ENCODE measurements at places on chromosomes 7 and 10.

DNA sequence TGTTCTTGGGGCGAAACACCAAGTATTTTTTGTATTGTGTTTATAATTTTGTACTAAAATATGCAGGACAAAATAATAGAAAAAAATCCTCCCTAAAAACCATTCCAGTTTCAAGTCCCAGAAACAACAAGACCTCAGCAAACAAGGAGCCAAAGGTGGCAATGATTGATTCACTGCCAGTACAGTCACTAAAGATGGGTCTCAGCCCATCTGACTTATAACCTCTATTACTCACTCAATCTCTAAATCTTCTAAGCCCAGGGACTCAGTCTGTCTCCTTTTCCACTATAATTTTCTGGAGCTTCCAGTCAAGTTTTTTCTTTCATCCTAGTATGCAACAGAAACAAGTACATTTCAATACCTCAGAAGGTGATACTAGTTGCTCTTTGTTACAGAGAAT lies 33.3 kb downstream of the SNX13 start:
- no peak for DNase-seq

- DNase-seq: no peak
Observed at GRCh38 chr10:67988606-67989005, 86.5 kb downstream of the HERC4 start.

DNA sequence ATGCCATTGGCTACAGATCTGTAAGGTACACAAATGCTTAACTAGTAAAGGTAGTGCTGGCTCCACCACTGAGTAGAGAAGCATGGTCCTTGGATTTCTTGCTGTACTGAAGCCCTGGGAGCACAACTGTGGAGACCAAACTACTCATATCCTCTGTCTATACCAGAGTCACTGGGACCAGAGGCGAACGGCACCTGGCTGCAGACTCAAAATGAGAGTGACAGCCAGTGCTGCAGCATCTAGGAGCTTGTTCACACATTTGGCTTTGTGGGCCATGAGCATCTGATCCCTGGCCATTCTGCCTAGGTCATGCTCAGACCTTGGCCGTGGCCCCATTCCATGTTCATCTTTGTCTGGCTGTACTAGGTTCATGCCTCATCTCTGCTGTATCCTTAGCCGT lies 31.9 kb downstream of the LRRC18 start:
- DNase-seq: no peak

- peak; percentile 40 for DNase-seq
Observed at GRCh38 chr10:70549962-70550458, 52.5 kb downstream of the PRF1 start.

GRCh38 chr7:13540429-13540828 lies 449.0 kb downstream of the ETV1 start:
- no peak for DNase-seq

DNA sequence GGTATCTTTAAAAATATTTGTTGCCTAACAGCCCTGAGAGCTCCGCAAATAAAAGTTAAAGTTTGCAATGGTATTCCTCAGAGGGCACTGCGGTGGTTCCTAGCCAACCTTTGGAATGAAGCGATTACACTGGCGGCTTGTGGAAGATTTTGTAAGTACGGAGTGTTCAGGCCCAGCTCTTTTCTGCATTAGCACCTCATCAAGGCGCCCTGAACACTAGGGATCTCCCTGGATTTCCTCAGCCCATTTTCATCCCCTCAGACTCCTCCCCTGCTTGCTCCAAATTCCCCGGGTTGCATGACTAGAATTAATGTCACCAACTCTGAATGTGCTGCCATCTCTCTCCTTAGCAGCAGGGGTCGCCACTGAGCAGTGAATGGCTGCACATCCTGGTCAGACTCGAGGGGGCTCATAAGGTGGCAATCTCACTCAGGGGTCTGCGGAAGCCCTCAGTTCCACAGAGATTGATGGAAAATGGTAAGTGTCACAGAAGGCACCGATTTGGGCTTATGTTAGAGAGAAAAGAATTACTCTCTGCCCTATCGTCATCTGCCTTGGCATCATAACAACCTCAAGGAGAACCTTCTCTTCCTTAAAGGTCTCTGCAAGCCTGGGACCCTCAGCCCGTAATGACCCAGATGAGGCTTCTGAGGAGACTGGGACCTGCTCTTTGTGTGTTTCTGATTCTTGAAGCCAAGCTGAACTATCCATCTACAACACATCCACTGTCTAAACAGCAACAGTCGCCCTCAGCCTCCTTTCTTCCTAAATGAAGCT lies 262.8 kb upstream of the AOAH start:
- peak; percentile 48 for DNase-seq

DNA sequence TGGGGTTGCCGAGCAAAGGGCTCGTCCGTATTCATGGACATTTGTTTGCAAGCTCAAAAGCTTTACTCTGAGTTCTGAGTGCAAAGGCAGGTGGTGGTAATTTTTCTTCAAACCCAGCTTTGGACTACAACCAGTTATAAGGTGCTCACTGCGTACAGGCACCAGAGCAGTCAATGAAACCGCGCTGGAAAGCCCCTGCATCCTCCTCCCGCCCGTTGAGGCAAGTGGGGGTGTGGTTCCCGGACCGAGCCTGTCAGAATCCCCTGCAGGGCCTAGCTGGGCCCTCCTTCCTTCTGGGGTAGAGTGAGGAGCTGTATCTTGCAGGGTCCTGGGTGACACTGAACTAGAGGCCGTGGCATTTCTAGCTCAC lies 22.3 kb downstream of the AMZ1 start:
- peak; percentile 18 for DNase-seq

DNA sequence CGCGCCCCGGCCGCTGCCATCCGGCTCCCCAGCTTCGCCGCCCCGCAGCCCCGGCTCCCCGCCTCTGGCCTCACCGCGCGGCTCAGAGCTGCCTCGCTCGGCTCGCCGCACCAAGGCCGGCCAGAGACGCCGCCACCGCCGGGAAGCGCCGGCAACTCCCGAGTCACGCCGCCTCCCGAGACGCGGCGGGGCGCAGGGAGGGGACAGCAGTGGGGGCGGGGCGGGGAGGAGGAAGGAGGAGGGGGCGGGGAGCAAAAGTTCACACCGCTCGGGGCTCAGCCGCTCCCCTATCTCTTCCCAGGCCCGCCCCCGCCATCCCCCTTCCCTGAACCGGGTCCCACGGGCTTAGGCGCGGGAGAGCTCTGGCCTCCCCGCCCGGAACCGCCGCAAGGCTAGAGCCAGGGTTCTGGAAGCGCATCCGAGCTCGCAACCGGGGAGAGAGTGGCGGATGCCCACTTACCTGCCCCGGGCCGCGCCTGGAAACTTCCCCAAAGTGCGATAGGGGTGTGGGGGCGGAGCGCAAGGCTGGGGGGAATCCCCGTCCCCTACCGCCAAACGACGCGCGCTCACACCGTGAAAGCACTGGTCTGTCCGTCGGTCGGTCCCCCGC lies 1.0 kb downstream of the CHST15 start:
- DNase-seq: no peak

Measured in stimulated activated CD4-positive, alpha-beta T cell treated with anti-CD3 and anti-CD28 coated beads, Interleukin-1b, Interleukin-23, amount 100 ng/mL, for 1 hour (primary cell).